ENCODE measurements at places on chromosomes 2 and 18.

GRCh38 chr2:203996692-203997091 lies 60.1 kb downstream of the ICOS start:
- DNase-seq, result no peak

GRCh38 chr18:44725300-44726058 lies 44.8 kb downstream of the SETBP1 start:
- peak; percentile 75 for DNase-seq

- no peak for DNase-seq
Observed at GRCh38 chr2:15624903-15625302, 33.2 kb downstream of the DDX1 start.

DNA sequence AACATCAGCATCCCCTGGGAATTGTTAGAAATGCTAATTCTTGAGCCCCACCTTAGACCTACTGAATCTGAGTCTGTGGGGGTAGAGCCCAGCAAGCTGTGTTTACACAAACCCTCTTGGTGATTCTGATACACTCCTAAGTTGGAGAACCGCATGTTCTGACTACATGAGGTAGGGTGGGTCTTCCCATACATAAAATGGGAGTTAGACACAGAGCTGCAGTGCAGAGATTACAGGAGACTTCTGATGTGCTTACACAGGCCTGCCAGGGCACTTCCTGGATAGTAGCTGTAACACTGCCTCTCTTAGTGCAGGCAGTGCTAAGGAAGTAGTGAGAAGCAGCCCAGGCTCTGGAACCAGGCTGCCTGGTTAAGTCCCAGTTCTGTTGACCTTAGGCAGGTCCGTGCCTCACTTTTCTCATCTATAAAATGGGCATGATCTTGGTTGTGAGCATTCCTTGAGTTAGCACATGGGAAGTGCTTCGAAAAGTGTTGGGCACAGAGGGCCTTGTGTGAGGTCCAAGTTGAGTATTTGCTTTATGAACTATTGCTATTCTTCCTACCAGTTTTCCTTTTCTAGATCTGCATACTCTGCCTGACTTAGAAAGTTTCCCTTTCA lies 67.3 kb downstream of the GLI2 start:
- no peak for DNase-seq

DNA sequence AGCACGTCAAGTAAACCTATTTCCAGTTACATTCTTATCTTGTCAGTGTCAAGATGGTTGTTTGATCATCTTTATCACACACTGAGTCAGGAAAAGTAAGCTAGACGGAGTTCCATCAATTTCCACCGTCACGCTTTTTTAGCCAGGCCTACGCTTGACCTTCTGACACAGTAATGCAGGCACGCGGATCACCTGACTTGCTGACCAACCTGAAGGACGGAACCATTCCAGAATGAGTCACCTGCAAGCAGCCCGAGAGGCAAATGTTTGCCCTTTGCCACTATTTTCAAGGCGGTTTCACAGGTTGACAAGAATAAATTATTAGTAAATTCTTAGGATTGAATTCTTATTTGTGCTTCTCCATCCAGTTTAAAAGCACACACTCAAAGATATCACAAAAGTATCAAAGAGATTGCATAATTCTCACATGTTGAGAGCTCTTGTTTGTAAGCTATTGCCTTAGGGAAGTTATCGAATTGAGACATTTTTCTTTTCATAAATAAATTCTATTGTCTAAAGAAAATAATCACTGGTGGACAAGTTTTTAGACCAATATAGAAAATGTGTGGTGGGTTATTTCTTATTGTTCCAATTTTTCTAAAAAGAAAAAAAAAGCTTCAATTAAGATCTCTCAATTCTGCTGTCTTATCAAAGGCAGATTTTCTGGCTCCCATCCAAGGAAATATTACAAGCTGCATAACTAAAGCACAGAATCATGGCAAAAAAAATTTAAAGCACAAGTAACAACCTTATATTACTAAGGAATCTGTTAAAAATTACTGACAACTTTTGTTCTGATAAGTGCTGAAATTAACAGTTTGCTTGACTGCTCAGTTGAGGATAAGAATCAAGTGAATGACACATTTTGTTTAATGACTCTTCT lies 31.9 kb downstream of the UXS1 start:
- no peak for DNase-seq

DNA sequence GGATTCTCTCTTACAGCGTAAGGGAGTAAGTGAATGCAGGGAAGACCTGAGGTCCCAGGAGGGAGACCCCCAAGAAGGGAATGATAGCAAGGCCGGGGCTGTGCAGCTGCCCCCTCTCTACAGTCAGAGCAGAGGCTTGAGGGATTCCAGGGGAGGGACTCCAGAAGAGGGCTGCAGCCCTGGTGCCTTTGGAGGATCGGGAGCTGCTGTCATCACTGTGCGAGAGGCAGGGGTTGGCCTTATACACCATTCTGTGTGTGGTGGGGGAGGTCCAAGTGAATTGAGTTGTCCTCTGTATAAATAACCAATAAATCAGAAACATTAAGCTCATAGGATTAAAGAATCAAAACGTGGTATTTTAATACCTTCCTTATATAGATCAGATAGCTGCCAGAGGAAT lies 114.9 kb downstream of the GLI2 start:
- DNase-seq, result no peak

- DNase-seq, result no peak
Observed at GRCh38 chr2:81206216-81206615, 901.7 kb upstream of the LRRTM1 start.

DNA sequence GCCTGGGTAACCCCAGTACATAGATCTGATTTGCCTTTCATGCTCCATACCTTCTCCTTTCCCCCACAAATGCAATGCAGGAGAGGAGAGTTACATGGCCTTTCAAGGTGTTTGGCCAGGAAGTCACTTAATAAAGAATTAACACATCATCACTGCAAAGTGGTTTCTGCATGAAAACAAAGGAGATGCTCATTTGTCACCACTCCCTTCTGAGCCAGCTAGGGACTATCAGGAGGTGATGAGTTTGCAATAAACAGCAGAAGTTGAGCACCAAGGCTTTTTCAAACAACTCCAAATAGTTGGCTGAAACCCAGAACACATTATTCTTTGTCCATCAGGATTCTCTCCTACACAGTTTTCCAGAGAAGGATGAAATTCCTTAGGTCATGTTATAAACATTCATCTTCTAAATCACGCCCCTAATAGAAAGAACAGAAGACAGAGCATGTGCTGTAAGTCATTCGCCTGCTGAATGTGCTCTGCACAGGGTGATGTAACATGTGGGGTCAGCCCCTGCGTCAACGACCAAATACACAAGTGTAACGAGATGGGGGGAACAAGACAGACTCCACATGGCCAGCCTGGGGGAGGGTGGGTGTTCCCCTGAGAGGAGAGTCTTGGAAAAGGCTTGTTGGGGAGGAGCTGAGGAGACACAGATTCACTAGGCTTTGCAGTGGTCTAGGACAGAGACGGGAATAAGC lies 87.3 kb upstream of the RMDN2 start:
- DNase-seq, result no peak
